ENCODE measurements at places on chromosomes 4 and X.

GRCh38 chrX:148459343-148459742 is 41.1 kb upstream of the AFF2 start:
- no peak for DNase-seq

DNA sequence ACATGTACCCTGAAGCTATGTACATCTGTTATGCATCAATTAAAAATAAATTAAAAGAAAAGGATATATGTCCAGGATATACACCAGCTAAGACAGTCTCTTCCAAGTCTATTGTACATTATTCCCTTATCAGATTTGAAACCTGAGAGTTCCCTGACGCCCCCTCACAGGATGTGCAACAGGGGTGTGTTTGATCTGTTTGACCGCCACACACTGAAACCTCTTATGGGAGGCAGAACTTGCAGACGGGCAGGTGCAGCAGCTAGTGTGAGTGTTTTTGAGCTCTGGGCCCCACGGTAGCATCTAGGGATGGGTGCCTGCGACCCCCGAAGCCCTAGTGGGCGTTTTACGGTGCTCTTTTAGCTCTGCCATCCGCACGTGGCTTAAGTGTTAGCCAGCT is 4.7 kb downstream of the XG start:
- DNase-seq = no peak

DNA sequence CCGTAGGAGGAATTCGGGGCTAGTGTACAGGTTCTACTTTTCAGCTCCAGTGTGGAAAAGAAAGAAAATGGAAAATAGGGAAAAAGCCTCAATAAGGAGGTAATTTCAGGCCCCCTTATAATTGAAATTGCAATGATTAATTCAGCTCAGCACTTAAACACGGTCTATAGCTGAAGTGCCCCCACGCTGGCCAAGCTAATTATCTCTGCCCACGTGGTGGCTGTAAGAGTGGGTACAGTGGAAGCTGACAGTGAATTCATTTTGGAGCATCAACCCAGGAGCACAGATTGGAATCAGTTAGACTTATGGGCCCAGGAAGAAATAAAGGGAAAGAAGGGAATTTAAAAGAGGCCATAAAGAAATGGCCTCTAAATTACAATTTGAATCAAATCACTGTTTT is 631.1 kb upstream of the CPEB2 start:
- no peak for DNase-seq

GRCh38 chr4:75557696-75558095 is 1.8 kb downstream of the ODAPH start:
- no peak for DNase-seq

DNA sequence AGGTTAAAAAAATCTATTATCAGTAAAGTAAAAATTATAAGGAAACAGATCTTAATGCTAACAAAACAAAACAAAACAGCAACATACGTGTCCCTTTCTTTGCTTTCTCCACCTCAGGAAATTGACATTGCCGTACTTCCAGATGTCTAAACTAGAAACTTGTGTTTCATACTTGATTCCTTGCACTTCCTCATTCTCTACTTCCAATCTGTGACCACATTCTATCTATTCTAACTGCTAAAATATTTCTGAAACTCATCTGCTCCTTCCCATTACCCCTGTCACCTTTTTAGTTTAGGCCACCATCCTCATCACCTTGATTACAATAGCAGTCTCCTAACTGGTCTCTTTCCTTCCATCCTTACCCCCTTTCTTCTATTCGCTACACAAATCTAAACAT is 22.5 kb upstream of the RPA4 start:
- no peak for DNase-seq

GRCh38 chrX:110173192-110174175 is 144.4 kb downstream of the AMMECR1 start:
- DNase-seq = no peak

- no peak for DNase-seq
Measured at GRCh38 chrX:2878563-2878962, 49.8 kb downstream of the GYG2 start.

DNA sequence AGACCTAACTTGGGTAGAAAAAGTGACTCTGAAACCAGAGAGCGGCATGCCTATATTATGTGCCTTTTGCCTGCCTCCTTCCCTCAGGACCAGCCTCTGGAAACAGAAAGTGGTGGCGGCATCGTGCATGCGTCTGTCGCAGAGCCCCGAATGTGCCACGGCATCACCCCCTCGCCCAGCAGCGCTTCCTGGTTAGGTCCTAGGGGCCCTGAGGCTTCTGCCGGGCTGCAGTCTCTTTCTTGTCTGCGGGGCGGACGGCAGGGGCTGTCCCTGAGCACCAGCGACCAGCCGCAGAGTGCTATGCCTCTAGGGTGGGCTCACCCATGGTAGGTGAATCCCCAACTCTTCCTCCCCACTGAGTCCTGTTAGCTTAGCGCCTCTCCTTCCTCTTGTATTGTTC is 68.7 kb downstream of the VSIG4 start:
- DNase-seq = no peak

- no peak for DNase-seq
Measured at GRCh38 chrX:140354431-140355120, 150.3 kb downstream of the SOX3 start.

DNA sequence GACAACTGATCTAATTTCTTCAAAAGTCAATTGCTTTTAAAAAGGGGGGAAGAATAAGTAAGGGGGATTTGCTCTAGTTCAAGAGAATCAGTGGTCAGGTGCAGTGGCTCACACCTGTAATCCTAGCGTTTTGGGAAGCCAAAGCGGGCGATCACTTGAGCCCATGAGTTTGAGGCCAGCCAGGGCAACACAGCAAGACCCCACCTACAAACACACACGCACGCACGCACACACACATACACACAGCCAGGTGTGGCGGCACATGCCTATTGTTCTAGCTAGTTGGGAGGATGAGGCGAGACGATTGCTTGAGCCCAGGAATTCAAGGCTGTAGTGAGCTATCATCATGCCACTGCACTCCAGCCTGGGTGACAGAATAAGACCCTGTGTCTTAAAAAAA is 9.6 kb downstream of the GRSF1 start:
- no peak for DNase-seq

Data from stimulated activated effector memory CD8-positive, alpha-beta T cell treated with anti-CD3 and anti-CD28 coated beads, Interleukin-12 subunit alpha, Interleukin-12 subunit beta, amount 100 ng/mL, for 72 hours (primary cell).